Neural crest cell (in vitro differentiated cells): ENCODE measurements at places on chromosomes 5 and 9.

- DNase-seq: no peak
Observed at GRCh38 chr5:143002459-143003327, 232.5 kb downstream of the ARHGAP26 start.

DNA sequence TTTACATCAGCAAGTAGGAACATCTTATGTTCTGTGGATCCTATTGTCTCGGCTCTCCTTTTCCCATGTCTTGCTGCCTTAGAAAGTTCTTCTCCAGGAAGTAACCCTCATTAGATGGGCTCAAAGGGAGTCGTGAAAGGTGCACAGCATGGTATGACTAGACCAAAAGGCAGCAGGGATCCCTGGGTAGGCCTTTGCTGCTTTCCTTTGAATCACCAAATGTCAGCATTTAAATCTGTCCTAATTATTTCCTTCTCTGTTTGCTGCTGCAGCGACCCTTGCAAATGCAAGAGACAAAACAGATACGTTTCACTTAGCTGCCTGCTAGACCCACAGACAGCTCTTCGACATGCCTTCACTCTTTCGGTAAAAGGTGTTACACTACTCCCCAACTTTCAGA lies 218.4 kb downstream of the ACTL7B start:
- DNase-seq: no peak

GRCh38 chr9:112361601-112362000 lies 18.3 kb upstream of the HSDL2 start:
- DNase-seq: peak; percentile 16

- DNase-seq: peak; percentile 28
Observed at GRCh38 chr5:134524272-134524825, 1.1 kb upstream of the JADE2 start.

- no peak for DNase-seq
Observed at GRCh38 chr5:180180846-180181245, 28.2 kb downstream of the RASGEF1C start.

DNA sequence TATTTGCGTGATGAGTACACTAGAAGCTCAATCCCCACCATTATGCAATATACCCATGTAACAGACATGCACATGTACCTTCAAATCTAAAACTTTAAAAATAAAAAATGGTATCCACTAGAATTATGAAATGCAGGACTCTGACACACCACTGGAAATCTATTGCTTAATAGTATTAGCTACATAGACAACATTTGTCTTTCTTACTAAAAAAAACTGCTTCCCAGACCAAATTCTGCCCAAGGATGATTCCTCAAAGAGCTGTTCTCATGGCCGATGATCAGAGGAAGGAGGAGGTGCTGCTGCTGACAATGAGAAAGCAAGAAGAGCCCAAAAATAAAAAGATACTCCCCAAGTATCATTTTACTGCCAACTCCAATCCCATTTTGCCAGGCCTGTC lies 67.2 kb downstream of the TTC39B start:
- no peak for DNase-seq

GRCh38 chr5:143105216-143105905 lies 298.1 kb downstream of the NR3C1 start:
- DNase-seq: no peak
